ENCODE measurements at places on chromosomes 6 and 20. TPM values are rescaled to one million over a fixed set of nuclear protein-coding genes. Genes with fewer than 3 reads are reported as not detected.
A peak's percentile ranks its signal among the peaks of the same experiment; 100 is the strongest.

GRCh38 chr20:38805502-38805957 lies at the start of gene PPP1R16B:
TSS of gene PPP1R16B (plus strand) at chr20:38805697. CDS start at chr20:38835926, 30,229 bp downstream.
- peaks cover 29% of the 10 kb centered on the region for H3K36me3 ChIP-seq
- no peaks in the 10 kb centered on the region for H3K27me3 ChIP-seq
- H3K4me1 ChIP-seq = peaks cover 57% of the 10 kb centered on the region

DNA sequence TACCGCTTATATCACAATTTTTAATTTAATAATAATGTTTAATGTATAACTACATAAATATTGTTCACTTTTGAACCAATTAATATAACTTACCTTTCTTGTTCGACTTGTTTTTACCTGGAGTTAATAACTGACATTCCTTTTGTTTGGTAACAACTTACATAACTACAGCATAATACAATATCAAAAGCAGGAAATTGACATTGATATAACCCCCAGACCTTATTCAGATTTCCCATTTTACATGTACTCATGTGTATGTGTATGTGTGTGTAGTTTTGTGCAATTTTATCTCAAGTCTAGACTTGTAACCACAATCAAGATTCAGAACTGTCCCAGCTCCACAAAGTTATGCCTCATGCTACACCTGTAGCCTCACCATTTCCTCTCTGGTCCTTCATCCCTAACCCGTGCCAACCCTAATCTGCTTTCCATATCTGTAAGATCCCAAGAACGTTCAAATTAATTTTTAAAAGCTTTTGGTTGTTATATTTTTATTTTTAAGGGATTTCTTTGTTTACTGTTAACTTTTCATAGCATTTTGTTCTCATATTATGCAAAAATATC lies 190.6 kb downstream of the MANEA start:
- no peak for DNase-seq
- H3K27ac ChIP-seq = no peak overlapping the region
- H3K4me3 ChIP-seq = no peak overlapping the region
- H3K36me3 ChIP-seq = no peaks in the 10 kb centered on the region
- no peaks in the 10 kb centered on the region for H3K27me3 ChIP-seq
- H3K4me1 ChIP-seq = no peaks in the 10 kb centered on the region

- no peaks in the 10 kb centered on the region for H3K36me3 ChIP-seq
- no peak for DNase-seq
- H3K4me1 ChIP-seq = no peaks in the 10 kb centered on the region
- no peak overlapping the region for H3K27ac ChIP-seq
- H3K4me3 ChIP-seq = no peak overlapping the region
These were observed 545.5 kb downstream of the EPM2A start for GRCh38 chr6:145189836-145190235.

DNA sequence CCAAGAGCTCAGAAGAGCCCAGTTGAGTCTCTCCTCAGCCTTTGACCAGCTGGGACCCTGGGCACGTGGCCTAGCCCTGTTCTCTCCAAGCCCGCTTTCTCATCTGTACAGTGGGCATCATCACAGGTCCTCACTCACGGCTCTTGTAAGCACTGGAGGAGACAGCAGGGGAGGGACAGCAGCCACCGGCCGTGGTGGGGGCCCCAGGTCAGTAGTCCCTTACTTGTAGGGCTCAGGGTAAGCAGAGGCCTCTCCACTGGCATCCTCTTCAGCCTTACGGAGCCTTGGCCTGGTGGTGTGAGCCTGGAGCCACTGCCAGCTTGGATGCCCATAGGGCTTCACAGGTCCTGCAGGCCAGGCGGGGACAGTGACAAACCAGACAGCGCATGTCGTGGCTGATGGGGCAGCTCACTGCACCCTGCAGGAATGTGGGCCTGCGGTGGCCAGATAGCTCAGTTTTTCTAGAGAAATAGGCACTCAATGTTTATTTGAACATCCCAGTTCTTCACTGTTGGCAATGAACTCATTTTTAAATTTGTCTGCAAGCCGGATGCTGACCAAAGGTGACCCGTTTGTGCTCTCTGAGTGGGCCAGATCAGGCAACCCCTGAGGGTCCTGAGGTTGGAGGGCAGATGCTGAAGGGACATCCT lies 65.1 kb downstream of the ADNP start:
- H3K36me3 ChIP-seq = no peaks in the 10 kb centered on the region
- no peaks in the 10 kb centered on the region for H3K27me3 ChIP-seq
- H3K4me3 ChIP-seq = no peak overlapping the region
- H3K27ac ChIP-seq = no peak overlapping the region
- DNase-seq = no peak

DNA sequence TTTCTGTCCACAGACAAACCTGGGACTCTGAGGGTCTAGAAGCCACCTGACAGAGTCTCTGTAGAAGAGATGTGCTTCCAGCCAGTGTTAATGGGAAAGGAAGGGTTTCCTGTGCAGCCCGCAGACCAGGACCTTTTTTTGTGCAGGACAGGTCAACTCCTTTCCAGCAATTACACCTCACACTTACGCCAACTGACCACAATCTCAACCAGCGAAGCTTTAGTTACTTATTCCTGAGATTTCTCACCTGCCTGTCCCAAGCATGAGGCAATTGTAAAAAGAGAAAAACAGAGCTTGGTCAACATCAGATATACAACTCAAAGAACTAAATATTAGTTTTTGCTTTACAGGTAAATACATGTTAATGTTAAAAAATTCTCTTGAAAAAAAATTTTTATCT lies 393.8 kb upstream of the ID4 start:
- no peak for DNase-seq
- H3K27ac ChIP-seq = no peak overlapping the region
- H3K36me3 ChIP-seq = no peaks in the 10 kb centered on the region
- no peaks in the 10 kb centered on the region for H3K4me1 ChIP-seq
- no peaks in the 10 kb centered on the region for H3K27me3 ChIP-seq
- H3K4me3 ChIP-seq = no peak overlapping the region

DNA sequence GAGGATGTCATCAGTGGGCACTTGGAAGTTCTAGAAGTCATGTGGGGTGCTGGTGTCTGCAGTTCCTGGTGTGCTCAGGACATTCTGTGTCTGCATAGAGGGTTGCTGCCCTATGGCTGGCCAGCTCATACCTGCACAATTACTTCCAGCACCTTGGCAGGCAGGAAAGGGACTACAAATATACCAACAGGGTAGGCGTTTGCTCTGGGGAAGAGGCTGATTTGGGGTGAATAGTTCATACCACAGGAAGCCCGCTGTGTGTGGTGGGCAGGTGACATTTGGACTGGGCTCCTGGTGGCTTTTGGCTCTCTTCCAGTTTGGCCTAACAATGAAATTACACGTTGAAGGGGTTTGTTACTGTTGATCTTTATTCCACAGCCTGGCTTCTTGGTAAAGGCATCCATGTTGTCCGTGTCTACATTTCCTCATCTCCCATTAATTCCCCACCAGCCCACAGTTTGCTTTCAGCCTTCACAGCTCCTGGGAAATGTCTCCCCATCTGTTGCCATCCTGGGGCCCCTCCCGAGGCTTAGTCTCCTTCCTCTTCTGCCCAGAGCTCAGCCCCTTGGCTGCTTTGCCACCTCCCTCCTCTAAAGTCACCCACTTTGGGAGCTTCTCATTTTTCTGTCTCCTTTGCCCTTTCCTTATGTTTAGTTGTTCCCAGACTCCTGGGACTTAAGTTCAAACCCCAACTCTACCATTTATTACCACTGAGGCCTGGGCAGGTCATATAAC lies 88.1 kb downstream of the RSPH3 start:
- H3K27me3 ChIP-seq = no peaks in the 10 kb centered on the region
- H3K4me1 ChIP-seq = peaks cover 28% of the 10 kb centered on the region
- peak overlapping the region; percentile 27 for H3K27ac ChIP-seq

DNA sequence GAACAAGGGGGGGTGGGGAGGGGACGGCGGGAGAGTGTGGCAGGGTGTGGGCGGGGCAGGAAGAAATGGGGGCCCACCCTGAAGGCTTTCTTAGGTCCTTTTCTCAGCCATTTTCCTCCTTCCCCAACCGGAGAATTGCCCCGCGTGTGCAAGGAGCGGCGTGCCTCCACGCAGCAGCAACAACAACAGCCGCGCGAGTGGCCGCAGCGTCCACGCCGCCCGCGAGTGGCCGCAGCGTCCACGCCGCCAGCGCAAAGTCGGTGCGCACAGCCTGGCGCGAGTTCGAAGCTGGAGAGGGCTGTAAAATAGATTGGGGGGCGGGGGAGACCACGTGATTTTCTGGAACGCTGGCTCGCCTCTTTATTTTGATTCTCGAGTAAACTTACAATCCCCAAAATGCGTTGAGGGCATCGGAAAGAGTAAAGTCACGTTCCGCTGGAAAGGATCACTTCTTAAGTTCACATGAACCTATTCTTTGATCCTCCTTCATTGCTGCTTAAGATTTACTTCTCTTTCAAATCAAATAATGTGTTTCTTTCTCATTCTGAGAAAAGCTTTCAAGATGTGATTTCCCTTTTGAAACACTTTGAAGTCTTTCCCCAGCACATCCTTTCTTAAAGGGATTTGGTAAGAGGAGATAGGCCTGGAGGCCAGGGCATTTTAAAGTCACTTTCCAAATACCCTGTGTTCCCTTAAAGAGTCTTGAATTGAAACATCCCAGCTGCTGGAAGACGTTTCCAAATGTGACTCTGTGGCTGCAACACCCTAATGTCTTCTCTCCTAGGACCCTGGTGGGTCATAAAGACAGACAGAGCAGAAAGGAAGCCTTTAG lies 66.7 kb upstream of the ZNF217 start:
- peaks cover 53% of the 10 kb centered on the region for H3K4me1 ChIP-seq
- H3K27me3 ChIP-seq = no peaks in the 10 kb centered on the region
- peak; percentile 68 for DNase-seq
- H3K27ac ChIP-seq = peak overlapping the region; percentile 94

DNA sequence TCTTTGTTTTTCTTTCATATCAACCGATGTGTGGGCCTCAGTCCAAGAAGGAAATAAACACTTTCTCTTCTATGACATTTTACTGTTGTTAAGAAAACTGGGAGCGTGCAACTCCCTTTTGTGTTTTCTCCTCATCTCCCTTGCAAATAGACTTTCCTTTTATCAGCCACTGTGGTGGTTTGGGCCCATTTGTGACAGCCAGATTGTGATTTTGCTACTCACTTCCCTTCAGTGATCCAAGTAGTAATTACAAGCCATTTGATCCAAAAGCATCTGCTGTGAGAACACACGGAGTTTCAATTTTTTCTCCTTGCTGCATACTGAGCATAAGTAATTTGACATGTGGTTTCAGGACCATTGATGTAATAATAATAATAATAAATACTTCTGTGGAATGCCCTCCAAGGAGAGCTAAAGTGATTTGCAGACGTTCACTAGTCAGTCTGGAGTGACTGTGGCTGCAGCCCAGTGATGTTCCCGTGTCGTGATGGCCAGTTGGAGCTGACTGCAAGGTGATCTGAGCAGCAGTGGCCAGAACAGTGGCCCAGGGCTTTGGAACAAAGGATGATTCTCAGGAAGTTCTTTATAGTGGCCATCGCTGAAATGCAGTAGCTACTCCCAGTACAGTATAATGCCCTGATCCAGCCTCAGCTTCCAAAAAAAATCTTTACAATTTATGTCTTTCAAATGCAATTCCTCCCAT lies 91.9 kb upstream of the CLDN20 start:
- H3K27me3 ChIP-seq = no peaks in the 10 kb centered on the region
- peaks cover 49% of the 10 kb centered on the region for H3K4me1 ChIP-seq
- H3K27ac ChIP-seq = peak overlapping the region; percentile 92

- H3K27me3 ChIP-seq = no peaks in the 10 kb centered on the region
- no peak for DNase-seq
- H3K4me3 ChIP-seq = no peak overlapping the region
- H3K4me1 ChIP-seq = peaks cover 13% of the 10 kb centered on the region
- H3K36me3 ChIP-seq = peaks cover 11% of the 10 kb centered on the region
These were observed 57.6 kb downstream of the NUDT3 start for GRCh38 chr6:34334796-34335416.

- peaks cover 7% of the 10 kb centered on the region for H3K4me1 ChIP-seq
- no peak overlapping the region for H3K27ac ChIP-seq
- H3K4me3 ChIP-seq = no peak overlapping the region
- DNase-seq = no peak
- no peaks in the 10 kb centered on the region for H3K36me3 ChIP-seq
These were observed 369.4 kb downstream of the BTBD9 start for GRCh38 chr6:38270367-38270766.

- no peak for DNase-seq
- H3K4me3 ChIP-seq = peak overlapping the region; percentile 9
- H3K4me1 ChIP-seq = peaks cover 18% of the 10 kb centered on the region
- H3K27ac ChIP-seq = no peak overlapping the region
These were observed 45.0 kb upstream of the TRIM26 start for GRCh38 chr6:30258204-30258603.

DNA sequence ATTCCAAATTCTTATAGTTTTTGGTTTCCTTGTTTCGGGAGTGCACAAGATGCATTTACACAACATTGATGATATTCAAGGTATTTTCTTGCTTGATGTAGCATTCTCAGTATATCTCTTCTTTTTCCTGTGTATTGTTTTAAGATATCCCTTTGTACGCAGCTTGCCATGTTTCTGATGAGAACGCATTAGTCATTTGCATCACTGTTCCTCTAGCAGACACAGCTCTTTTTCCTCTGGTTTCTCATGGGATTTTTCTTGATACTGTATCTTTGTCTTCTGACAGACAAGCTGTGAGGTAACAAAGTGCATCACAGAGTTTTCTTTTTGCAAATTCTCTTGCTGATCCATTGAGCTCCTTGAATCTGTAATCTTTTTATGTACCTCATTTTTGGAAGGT lies 146.4 kb downstream of the SLC22A3 start:
- peaks cover 6% of the 10 kb centered on the region for H3K4me1 ChIP-seq
- no peak overlapping the region for H3K27ac ChIP-seq
- no peak for DNase-seq
- H3K4me3 ChIP-seq = no peak overlapping the region

- H3K4me3 ChIP-seq = no peak overlapping the region
- H3K27ac ChIP-seq = no peak overlapping the region
- H3K36me3 ChIP-seq = no peaks in the 10 kb centered on the region
- no peak for DNase-seq
- no peaks in the 10 kb centered on the region for H3K4me1 ChIP-seq
These were observed 91.5 kb upstream of the RREB1 start for GRCh38 chr6:7016226-7016625.

DNA sequence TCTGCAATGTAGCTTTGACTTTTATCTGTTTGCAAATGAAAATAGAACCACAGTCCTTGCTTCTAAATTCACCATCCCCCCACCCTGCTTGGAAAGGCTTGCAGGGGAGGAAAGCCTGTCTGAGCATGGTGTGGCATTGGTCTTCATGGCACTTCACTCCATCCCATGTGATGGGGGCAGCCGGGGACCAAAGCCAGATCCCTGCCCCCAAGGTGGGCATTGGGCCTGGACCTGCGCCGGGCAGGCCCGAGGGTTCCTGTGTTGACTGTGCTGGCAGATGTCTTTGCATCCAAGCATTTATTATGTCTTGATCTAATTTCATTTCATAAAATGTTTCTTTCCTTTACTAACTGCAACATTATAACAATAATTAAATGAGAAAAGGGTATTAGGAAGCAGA lies 120.0 kb downstream of the SYNDIG1 start:
- H3K4me1 ChIP-seq = no peaks in the 10 kb centered on the region
- DNase-seq = no peak
- H3K27me3 ChIP-seq = no peaks in the 10 kb centered on the region
- H3K4me3 ChIP-seq = no peak overlapping the region
- H3K36me3 ChIP-seq = no peaks in the 10 kb centered on the region
- no peak overlapping the region for H3K27ac ChIP-seq

EPPIN gene
- total RNA-seq = not detected

PKIB gene
- total RNA-seq = 0.47 TPM

LTB gene
- 839 TPM for total RNA-seq

SRSF3 gene
- 416 TPM for total RNA-seq

GHRH gene
- not detected for total RNA-seq

TSBP1 gene
- not detected for total RNA-seq

MTCH1 gene
- total RNA-seq = 125 TPM

UST gene
- 2.3 TPM for total RNA-seq

SPEF1 gene
- 0.18 TPM for total RNA-seq
